ENCODE measurements at places on chromosomes 1 and 21. TPM values are rescaled to one million over a fixed set of nuclear protein-coding genes. Genes with fewer than 3 reads are reported as not detected.

The LCE1E gene
- 0.24 TPM for total RNA-seq

The TMPRSS2 gene
- 5.1 TPM for total RNA-seq

The ADAMTSL4 gene
- 3.0 TPM for total RNA-seq

The NID1 gene
- total RNA-seq, result 2.4 TPM

The ARHGAP30 gene
- total RNA-seq, result 0.85 TPM

The TDRD5 gene
- total RNA-seq, result under 0.01 TPM

The SLC44A5 gene
- 0.48 TPM for total RNA-seq

The RPE65 gene
- not detected for total RNA-seq

The FAM229A gene
- total RNA-seq, result not detected

The MINDY1 gene
- 11.6 TPM for total RNA-seq

The ACTL8 gene
- total RNA-seq, result not detected

The GLUL gene
- total RNA-seq, result 637 TPM

The TRABD2B gene
- total RNA-seq, result 0.72 TPM

The S100A3 gene
- total RNA-seq, result 7.0 TPM

The OR2L8 gene
- not detected for total RNA-seq

The KRTAP7-1 gene
- not detected for total RNA-seq

The LCE3E gene
- total RNA-seq, result 0.48 TPM

The ALX3 gene
- not detected for total RNA-seq

The NDUFS5 gene
- total RNA-seq, result 340 TPM

The MR1 gene
- 21.4 TPM for total RNA-seq

The RGSL1 gene
- total RNA-seq, result not detected

The OPTC gene
- total RNA-seq, result not detected

The ACKR1 gene
- total RNA-seq, result not detected

The PLA2G2D gene
- not detected for total RNA-seq

The CFHR2 gene
- not detected for total RNA-seq

The PTPN22 gene
- total RNA-seq, result 0.96 TPM

The C1orf185 gene
- not detected for total RNA-seq

The RAB13 gene
- total RNA-seq, result 50.4 TPM

The KLHDC7A gene
- not detected for total RNA-seq

The CFAP45 gene
- total RNA-seq, result 0.24 TPM

Measured in tracheal epithelial cell (primary cell).